ENCODE measurements at places on chromosomes 7 and 10. TPM values are rescaled to one million over a fixed set of nuclear protein-coding genes. Genes with fewer than 3 reads are reported as not detected.

DNA sequence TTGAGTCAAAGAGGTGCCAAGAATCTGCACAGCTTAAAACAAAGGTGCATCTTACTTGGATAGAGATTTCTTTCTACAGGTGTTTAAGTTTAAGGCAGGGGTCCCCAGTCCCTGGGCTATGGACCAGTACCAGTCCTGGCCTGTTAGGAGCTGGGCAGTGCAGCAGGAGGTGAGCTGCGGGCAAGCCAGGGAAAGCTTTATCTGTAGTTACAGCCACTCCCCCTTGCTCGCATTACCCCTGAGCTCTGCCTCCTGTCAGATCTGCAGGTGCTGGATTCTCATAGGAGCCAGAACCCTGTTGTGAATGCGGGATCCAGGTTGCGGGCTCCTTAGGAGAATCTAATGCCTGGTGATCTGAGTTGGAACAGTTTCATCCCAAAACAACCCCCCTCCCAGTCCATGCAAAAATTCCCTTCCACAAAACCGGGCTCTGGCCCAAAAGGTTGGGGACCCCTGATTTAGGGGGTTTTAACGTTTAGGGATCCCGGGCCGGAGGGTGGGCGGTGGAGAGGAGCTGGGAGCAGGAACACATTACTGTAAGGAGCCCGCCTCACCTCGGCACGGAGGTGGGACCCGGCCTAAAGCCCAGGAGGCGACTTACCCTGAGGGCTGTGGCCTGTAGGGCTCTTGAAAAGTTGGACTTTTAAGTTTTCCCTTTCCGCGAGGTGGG lies 60.2 kb downstream of the ZNF467 start:
- H3K4me3 ChIP-seq = peak overlapping the region; percentile 62
- H3K27me3 ChIP-seq = no peaks in the 10 kb centered on the region
- peaks cover 2% of the 10 kb centered on the region for H3K36me3 ChIP-seq

- no peak overlapping the region for H3K4me3 ChIP-seq
- H3K27ac ChIP-seq = no peak overlapping the region
- peaks cover 13% of the 10 kb centered on the region for H3K27me3 ChIP-seq
- no peaks in the 10 kb centered on the region for H3K4me1 ChIP-seq
These were observed 100.9 kb downstream of the FAS start for GRCh38 chr10:89091496-89091895.

- H3K4me1 ChIP-seq = no peaks in the 10 kb centered on the region
- DNase-seq = no peak
- no peak overlapping the region for H3K4me3 ChIP-seq
These were observed 167.8 kb upstream of the CXCL12 start for GRCh38 chr10:44552726-44553125.

- no peak for DNase-seq
- H3K27me3 ChIP-seq = no peaks in the 10 kb centered on the region
These were observed 709 bp downstream of the GPAM start for GRCh38 chr10:112182784-112183328.

DNA sequence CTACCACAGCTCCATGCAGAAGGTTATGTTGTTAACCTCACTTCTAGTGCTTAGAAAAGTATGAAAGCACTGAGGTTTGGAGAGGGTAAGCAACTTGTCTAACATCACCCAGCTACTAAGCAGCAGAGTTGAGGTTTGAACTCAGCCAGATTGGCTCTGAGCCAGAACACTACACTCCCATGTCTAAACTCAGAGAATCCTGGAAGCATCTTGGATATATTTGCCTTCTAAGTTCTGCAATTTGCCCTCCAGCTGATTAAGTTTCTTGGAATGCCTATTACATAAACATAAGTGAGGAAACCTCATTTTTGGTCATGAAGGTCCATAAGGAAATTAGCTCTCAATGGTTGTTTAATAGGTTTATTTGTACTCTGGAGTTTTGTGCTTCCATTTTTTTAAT lies 78.1 kb upstream of the PHYHIPL start:
- H3K27me3 ChIP-seq = no peaks in the 10 kb centered on the region
- no peak overlapping the region for H3K27ac ChIP-seq
- no peaks in the 10 kb centered on the region for H3K36me3 ChIP-seq
- H3K4me3 ChIP-seq = no peak overlapping the region
- H3K4me1 ChIP-seq = peaks cover 4% of the 10 kb centered on the region

DNA sequence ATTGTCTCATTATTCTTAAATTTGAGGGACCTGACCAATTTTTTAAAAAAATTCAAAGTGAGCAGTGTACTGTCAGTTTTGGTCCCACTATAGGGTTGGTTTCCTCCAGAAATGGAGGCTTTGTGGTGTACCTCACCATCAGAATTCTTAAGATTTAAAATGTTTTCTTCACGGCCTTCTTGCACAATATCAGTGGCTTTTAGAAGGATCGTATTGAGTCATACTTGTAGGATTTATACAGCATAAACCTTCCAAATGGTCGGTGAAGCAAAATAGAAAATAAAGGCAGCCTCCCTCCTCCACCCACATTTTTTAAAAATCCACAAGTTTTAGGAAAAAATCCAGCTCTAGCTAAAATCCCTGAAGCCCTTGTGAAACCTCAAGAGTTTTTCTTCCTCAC lies 126.4 kb downstream of the RNLS start:
- no peak overlapping the region for H3K27ac ChIP-seq
- no peak overlapping the region for H3K4me3 ChIP-seq
- DNase-seq = no peak
- no peaks in the 10 kb centered on the region for H3K27me3 ChIP-seq
- peaks cover 7% of the 10 kb centered on the region for H3K4me1 ChIP-seq

- DNase-seq = no peak
- no peaks in the 10 kb centered on the region for H3K27me3 ChIP-seq
- peaks cover 3% of the 10 kb centered on the region for H3K4me1 ChIP-seq
- H3K27ac ChIP-seq = no peak overlapping the region
These were observed 32.3 kb downstream of the PODXL start for GRCh38 chr7:131524115-131524514.

GRCh38 chr7:64874562-64875250 lies 28.4 kb upstream of the ZNF273 start:
- no peaks in the 10 kb centered on the region for H3K4me1 ChIP-seq
- no peak overlapping the region for H3K4me3 ChIP-seq
- no peaks in the 10 kb centered on the region for H3K27me3 ChIP-seq
- DNase-seq = no peak

DNA sequence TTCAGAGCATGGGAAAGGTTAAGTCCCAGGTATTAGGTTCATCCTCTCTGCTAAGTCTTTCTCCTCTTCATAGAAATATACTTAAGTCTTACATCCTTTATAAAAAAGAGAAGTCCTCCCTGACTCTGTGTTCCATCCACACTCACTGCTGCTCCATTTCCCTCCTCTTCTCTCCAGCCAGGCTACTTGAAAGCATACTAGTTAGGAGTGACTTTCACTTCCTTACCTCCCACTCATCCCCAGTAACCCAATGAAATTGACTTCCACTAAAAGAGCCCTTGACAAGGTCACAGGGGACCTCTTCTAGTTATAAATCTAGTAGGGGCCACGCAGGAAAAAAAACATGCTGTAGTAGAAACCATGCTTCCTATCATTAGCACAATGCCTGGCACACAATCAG lies 133.1 kb upstream of the AGK start:
- no peak overlapping the region for H3K4me3 ChIP-seq
- peaks cover 3% of the 10 kb centered on the region for H3K27me3 ChIP-seq
- H3K27ac ChIP-seq = no peak overlapping the region
- no peak for DNase-seq

- no peak overlapping the region for H3K27ac ChIP-seq
- H3K27me3 ChIP-seq = peaks cover 8% of the 10 kb centered on the region
- H3K4me1 ChIP-seq = peaks cover 6% of the 10 kb centered on the region
- no peak overlapping the region for H3K4me3 ChIP-seq
These were observed 23.5 kb downstream of the TMEM72 start for GRCh38 chr10:44934416-44935200.

- no peak for DNase-seq
- H3K27me3 ChIP-seq = peaks cover 19% of the 10 kb centered on the region
- H3K36me3 ChIP-seq = peaks cover 2% of the 10 kb centered on the region
- H3K4me3 ChIP-seq = no peak overlapping the region
- no peak overlapping the region for H3K27ac ChIP-seq
- peaks cover under 1% of the 10 kb centered on the region for H3K4me1 ChIP-seq
These were observed 43.8 kb downstream of the GCC1 start for GRCh38 chr7:127541548-127541947.

- no peaks in the 10 kb centered on the region for H3K27me3 ChIP-seq
- H3K4me1 ChIP-seq = peaks cover 31% of the 10 kb centered on the region
- H3K36me3 ChIP-seq = peaks cover 8% of the 10 kb centered on the region
- H3K27ac ChIP-seq = no peak overlapping the region
These were observed 1.4 kb upstream of the PKD1L1 start for GRCh38 chr7:47949703-47950102.

GRCh38 chr10:125238682-125239081 lies 78.3 kb upstream of the CTBP2 start:
- no peak overlapping the region for H3K4me3 ChIP-seq
- no peaks in the 10 kb centered on the region for H3K4me1 ChIP-seq
- H3K36me3 ChIP-seq = peaks cover 3% of the 10 kb centered on the region
- no peak for DNase-seq
- H3K27ac ChIP-seq = no peak overlapping the region

- peaks cover 20% of the 10 kb centered on the region for H3K4me1 ChIP-seq
- H3K4me3 ChIP-seq = peak overlapping the region; percentile 94
- no peak for DNase-seq
- peaks cover 12% of the 10 kb centered on the region for H3K36me3 ChIP-seq
- no peak overlapping the region for H3K27ac ChIP-seq
These were observed 2.5 kb downstream of the LSM8 start for GRCh38 chr7:118186501-118186900.

- no peak for DNase-seq
- H3K4me1 ChIP-seq = no peaks in the 10 kb centered on the region
- no peak overlapping the region for H3K4me3 ChIP-seq
- H3K27ac ChIP-seq = no peak overlapping the region
These were observed 149.8 kb downstream of the GNAT3 start for GRCh38 chr7:80362010-80362618.

- H3K27me3 ChIP-seq = peaks cover 3% of the 10 kb centered on the region
- no peak for DNase-seq
- H3K36me3 ChIP-seq = no peaks in the 10 kb centered on the region
- no peaks in the 10 kb centered on the region for H3K4me1 ChIP-seq
These were observed 2.2 kb downstream of the STRA8 start for GRCh38 chr7:135235841-135236240.

GRCh38 chr10:110209926-110210673 lies 2.7 kb downstream of the MXI1 start:
- peak overlapping the region; percentile 98 for H3K4me3 ChIP-seq
- peak overlapping the region; percentile 99 for H3K27ac ChIP-seq
- peak; percentile 33 for DNase-seq
- no peaks in the 10 kb centered on the region for H3K36me3 ChIP-seq

DNA sequence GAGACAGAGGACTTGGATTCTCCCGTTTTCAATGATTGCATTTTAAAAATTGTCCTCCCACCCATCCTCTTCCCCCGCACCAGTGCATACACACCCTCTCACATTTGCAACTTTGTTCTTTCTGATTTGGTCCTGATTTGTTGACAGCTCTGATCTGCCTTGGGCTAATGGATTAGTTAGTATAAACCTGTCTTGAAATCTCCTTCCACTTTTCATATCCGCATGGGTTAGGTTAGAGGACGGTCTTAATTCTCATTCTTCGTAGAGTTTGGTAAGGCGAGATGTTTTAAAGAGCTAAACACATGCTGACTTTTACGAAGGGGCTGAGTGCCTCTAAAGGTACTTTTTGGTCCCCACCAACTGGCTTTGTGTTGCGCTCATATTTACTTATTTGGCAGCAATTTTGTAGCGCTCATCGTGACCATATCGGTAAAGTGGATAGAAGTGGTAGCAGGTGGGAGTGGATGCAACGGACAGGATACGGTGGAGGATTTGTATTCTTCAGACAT lies 1.1 kb downstream of the AHR start:
- peak overlapping the region; percentile 71 for H3K27ac ChIP-seq
- peaks cover 13% of the 10 kb centered on the region for H3K27me3 ChIP-seq

DNA sequence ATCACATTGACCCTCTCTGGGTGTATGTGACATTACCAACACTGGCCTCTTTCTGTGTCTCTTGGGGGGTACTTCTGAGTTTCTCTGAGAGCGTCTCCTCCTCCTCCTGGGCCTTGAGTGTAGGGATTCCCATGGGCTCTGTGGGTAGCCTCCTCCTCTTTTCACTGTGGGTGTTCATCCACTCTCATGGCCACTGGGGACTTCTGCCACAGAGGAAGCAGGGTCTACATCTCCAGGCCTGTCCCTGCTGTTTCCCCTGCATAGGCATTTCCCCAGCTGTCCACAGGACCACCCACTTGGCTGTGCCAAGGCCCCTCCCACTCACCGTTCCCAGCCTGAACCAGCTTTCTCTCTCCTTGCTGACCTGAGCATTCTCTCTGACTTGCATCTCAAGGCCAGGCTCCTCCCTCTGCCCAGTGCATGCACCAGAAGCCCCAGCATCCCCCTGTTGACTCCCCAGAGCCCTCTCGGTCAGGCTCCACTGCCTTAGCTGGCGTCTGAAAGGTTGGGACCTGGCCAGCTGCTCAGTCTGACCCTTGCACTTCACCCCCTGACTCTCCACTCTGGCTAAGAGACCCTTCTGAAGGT lies 487.6 kb downstream of the GLRX3 start:
- peaks cover 16% of the 10 kb centered on the region for H3K27me3 ChIP-seq
- H3K27ac ChIP-seq = no peak overlapping the region
- peaks cover 8% of the 10 kb centered on the region for H3K4me1 ChIP-seq
- no peak for DNase-seq
- no peaks in the 10 kb centered on the region for H3K36me3 ChIP-seq
- H3K4me3 ChIP-seq = no peak overlapping the region

DNA sequence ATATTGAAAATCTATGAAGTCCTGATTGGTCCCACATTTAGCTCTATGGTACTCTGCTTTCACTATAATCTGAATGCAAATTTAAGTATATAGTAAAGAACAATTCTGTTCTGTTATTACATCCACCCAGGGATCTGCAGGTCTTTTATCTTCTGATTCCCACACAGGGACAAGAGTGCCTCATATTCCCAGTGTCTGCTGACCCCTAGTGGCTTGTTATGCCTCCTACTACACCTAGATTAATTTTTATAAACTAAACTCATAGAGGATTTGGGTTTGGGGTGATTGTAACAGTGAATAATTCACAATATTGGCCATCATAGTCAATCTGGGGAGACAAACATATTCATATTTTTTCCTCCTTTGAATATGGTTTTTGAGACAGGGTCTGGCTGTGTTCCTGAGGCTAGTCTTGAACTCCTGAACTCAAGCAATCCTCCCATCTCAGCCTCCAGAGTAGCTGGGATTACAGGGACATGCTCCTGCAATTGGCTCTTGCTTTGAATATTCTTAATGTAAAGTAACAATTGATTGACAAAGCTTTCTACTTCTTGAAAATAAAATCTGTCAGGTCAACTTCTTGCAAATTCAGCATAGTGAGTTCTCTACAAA lies 282.1 kb downstream of the KCND2 start:
- no peaks in the 10 kb centered on the region for H3K36me3 ChIP-seq
- H3K27me3 ChIP-seq = peaks cover 3% of the 10 kb centered on the region
- no peak overlapping the region for H3K4me3 ChIP-seq
- peak overlapping the region; percentile 45 for H3K27ac ChIP-seq
- peaks cover 9% of the 10 kb centered on the region for H3K4me1 ChIP-seq

Gene BHLHA15
- total RNA-seq = 0.57 TPM

Gene TMEM72
- total RNA-seq = 1.5 TPM

Gene EVX1
- not detected for total RNA-seq

Gene DNAJB12
- total RNA-seq = 33.2 TPM

Gene LIPK
- not detected for total RNA-seq

All from progenitor cell of endocrine pancreas (in vitro differentiated cells).